Non-pigmented ciliary epithelial cell (primary cell): ENCODE measurements at places on chromosomes 5 and 9.

- no peak for DNase-seq
Observed at GRCh38 chr9:84238652-84239051, 101.9 kb downstream of the SLC28A3 start.

DNA sequence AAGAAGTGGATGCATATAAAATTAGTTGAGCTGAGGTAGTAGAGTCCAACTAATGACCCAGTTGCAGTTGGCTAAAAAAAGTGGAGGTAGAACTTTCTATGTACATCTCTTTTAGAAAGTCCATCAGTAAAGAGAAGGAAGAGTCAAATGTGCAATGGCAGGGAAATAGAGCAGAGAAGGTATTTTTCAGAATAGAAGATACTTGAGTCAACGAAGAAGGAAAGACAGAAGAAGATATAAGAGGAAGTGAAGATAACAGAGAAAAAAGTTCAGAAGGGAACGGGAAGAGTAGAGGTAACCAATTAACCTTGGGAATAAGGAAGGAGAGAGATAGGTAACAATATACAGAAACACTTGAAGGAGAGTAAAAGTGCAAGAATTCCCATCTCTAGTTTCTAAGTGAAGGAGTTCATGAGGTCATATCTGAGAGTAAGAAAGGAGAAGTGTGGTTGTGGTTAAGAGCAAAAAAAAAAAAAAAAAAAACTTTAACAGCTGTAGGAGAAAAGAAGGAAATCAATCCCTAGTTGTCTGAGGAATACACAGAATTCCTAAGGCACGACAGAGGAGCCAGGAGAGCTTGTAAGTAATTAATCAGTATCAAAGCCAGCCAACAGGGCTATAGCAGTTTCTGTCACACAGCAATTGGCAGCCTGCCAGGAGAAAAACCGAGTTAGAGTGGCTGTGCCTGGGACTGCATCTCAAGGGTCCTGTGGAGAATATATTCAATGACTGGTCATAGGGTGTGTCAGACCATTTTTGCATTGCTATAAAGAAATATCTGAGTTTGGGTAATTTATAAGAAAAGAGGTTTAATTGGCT, 61.0 kb downstream of the ARL15 start:
- no peak for DNase-seq

- DNase-seq: no peak
Observed at GRCh38 chr5:120609570-120609969, 145.5 kb downstream of the PRR16 start.

GRCh38 chr5:115097236-115097635, 72.5 kb downstream of the TRIM36 start:
- no peak for DNase-seq

GRCh38 chr9:7823651-7824050, 24.1 kb upstream of the DMAC1 start:
- no peak for DNase-seq

GRCh38 chr9:33429256-33429985, 18.0 kb downstream of the AQP3 start:
- no peak for DNase-seq
